Esophagus mucosa (tissue), 1 donor: ENCODE measurements at places on chromosomes 7 and 10. TPM values are rescaled to one million over a fixed set of nuclear protein-coding genes. Genes with fewer than 3 reads are reported as not detected.

GRCh38 chr7:22356701-22357310 is at the start of gene RAPGEF5:
TSS of gene RAPGEF5 (minus strand) at chr7:22357154. CDS start at chr7:22357060, 94 bp downstream.
- ATAC-seq, result peak; percentile 85

- peak; percentile 82 for ATAC-seq
Observed at GRCh38 chr7:148334959-148335577, 255.5 kb upstream of the C7orf33 start.

DNA sequence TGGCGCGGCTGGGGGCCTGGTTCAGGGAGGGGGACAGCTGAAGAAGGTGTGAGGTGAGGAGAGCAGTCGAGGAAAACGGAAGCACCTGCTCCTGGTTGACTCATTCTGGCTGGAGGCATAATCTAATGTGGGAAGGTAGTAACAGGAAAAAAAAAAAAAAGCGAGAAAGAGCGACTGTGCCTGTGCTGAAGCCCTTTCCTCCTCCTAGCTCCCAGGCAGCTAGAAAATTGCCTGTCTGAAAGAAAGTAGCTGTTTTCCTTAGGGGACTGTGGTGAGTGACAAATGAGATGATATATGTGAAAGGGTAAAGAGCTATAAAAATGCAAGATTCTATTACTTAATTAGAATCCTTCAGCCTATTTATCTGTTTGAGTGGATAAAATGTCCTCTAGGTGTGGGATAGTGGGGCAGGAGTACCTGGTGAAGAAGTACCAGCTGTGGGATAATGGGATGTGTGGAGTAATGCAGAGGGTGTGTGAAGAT is 4.9 kb upstream of the MEST start:
- peak; percentile 61 for ATAC-seq

DNA sequence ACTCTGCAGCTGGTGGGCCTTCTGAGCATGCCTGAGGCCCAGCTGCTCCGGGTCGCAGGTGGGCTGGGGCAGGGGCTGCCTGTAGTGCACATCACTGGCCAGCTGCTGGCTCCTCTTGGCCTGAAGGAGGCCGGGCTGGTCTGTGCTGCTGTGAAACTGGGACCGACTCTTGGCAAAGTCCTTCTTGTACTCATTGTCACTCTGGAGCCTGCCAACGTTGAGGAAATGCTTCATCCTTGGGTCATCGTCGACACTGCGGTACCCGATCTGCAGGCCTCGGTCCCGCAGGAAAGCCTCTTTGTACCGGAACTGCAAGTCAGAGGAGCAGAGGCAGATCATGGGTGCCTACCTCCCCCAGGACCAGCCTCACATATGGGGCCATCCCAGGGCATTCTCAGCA is 37.7 kb downstream of the HABP2 start:
- ATAC-seq, result no peak

DNA sequence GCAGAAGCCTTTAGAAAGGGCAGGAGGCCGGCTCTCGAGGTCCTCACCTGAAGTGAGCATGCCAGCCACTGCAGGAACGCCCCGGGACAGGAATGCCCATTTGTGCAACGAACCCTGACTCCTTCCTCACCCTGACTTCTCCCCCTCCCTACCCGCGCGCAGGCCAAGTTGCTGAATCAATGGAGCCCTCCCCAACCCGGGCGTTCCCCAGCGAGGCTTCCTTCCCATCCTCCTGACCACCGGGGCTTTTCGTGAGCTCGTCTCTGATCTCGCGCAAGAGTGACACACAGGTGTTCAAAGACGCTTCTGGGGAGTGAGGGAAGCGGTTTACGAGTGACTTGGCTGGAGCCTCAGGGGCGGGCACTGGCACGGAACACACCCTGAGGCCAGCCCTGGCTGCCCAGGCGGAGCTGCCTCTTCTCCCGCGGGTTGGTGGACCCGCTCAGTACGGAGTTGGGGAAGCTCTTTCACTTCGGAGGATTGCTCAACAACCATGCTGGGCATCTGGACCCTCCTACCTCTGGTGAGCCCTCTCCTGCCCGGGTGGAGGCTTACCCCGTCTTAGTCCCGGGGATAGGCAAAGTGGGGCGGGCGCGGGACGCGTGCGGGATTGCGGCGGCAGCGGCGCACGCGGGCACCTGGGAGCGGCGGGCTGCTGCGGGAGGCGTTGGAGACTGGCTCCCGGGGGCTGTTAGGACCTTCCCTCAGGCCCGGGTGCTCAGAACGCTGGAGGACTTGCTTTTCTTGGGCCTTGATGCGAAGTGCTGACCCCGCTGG is at the start of gene FAS:
TSS of gene FAS (plus strand) at position 415 of the 777 bp plus-strand sequence. CDS start at position 494, 79 bp downstream.
- ATAC-seq, result peak; percentile 85

DNA sequence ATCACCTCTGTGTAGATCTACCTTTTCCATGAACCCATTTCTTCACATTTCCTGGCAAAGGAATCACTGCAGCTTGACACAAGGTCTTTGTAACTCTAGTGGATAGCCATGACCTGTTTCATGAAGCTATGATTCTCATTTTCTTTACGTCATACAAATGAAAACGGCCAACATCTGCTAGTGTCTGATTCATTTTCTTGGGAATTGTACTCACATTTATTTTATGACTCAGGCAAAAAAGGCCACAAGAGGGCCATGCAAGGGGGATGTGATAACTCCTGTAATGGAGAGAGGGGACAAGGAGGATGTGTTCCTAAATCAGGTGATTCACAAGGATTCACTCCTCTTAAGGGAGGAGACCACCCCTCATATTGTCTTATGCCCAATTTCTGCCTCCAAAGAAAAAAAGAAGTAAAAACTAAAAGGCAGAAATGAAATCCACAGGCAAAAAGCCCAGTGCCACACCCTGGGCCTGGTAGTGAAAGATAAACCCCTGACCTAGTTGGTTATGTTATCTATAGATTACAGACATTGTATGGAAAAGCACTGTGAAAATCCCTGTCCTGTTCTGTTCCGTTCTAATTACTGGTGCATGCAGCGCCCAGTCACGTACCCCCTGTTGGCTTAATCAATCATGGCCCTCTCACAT is 249.9 kb downstream of the IPMK start:
- no peak for ATAC-seq

GRCh38 chr7:111089822-111090426 is 1.0 kb upstream of the LRRN3 start:
- ATAC-seq, result peak; percentile 64

Gene BRAT1
- total RNA-seq, result 11.9 TPM

Gene CHCHD2
- 387 TPM for total RNA-seq

Gene CNPY1
- not detected for total RNA-seq

Gene ATXN7L1
- 9.2 TPM for total RNA-seq

Gene OR2A5
- total RNA-seq, result not detected

Gene SLC18A3
- not detected for total RNA-seq

Gene SRPK2
- 31.6 TPM for total RNA-seq
